Tracheal epithelial cell (primary cell): ENCODE measurements at places on chromosomes 13 and 19. TPM values are rescaled to one million over a fixed set of nuclear protein-coding genes. Genes with fewer than 3 reads are reported as not detected.

Gene CPB2
- under 0.01 TPM in 1 of 2 replicates, not detected in the other for total RNA-seq

Gene LILRB4
- under 0.01 TPM in 1 of 2 replicates, not detected in the other for total RNA-seq

Gene IRGC
- total RNA-seq = not detected in 2 replicates

Gene AMER2
- total RNA-seq = not detected in 2 replicates

Gene LRG1
- total RNA-seq = 0.72 TPM in 1 of 2 replicates, not detected in the other

Gene ZNF729
- total RNA-seq = not detected in 2 replicates

Gene DCLK1
- 0.64 and 2.2 TPM in 2 replicates for total RNA-seq

Gene NCAN
- total RNA-seq = not detected in 2 replicates

Gene MEGF8
- total RNA-seq = 14.5 and 15.1 TPM in 2 replicates

Gene PDCD5
- total RNA-seq = 85.7 and 132 TPM in 2 replicates

Gene TMEM143
- 2.2 and 2.6 TPM in 2 replicates for total RNA-seq

Gene DLL3
- 0.64 and 0.72 TPM in 2 replicates for total RNA-seq

Gene MUC16
- under 0.01 and 0.24 TPM in 2 replicates for total RNA-seq

Gene LILRB5
- not detected in 2 replicates for total RNA-seq

Gene KIR2DL1
- total RNA-seq = not detected in 2 replicates

Gene GJB6
- total RNA-seq = 22.4 and 51.8 TPM in 2 replicates

Gene KIR3DL2
- total RNA-seq = not detected in 2 replicates

Gene URAD
- not detected in 2 replicates for total RNA-seq

Gene GRIN2D
- total RNA-seq = under 0.01 and 0.24 TPM in 2 replicates
